Choroid plexus epithelial cell (primary cell): ENCODE measurements at places on chromosomes 16 and 17.

- DNase-seq, result no peak
Observed at GRCh38 chr17:4173781-4174180, 30.8 kb downstream of the CYB5D2 start.

- DNase-seq, result peak; percentile 65
Observed at GRCh38 chr16:78122774-78123315, 23.4 kb downstream of the WWOX start.

DNA sequence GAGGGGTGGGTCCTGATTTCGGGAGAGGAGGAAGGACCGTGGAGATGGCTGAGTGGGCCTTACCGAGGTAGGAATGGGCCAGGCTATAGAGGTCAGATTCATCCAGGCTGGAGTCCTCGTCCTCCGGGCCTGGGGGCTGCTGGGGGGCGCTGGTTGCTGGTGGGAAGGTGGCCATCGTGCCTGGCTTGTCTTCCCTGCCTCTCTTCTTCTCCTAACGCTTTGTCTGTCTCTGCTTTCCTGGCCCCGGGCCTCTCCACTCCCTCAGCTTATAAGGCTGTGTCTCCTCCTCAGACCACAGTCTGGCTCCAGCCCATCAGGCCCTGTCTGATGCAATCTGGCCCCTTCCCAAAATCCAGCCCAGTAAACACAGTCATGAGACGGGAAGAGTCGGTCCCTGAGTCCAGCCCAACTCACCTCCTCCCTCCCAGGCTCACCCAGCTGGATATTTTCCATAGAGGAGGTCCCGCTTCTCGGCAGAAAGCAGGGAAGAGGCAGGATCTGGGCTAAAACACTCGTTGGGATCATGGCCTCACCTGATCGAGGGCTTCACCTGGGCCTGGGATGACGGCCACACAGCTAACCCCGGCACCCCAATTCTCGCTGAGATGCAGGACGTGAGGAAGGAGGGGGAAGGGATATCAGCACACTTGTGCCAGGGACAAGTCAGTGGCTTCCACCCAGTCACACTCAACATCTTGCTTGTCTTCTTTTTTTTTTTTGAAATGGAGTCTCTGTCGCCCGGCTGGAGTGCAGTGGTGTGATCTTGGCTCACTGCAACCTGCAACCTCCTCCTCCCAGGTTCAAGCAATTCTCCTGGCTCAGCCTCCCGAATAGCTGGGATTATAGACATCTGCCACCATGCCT lies at the start of gene NUPR1:
Gene NUPR1, minus strand, starts transcription at position 242 of the 864 bp plus-strand sequence. Its CDS starts 67 bp downstream, at position 175.
- peak; percentile 98 for DNase-seq

DNA sequence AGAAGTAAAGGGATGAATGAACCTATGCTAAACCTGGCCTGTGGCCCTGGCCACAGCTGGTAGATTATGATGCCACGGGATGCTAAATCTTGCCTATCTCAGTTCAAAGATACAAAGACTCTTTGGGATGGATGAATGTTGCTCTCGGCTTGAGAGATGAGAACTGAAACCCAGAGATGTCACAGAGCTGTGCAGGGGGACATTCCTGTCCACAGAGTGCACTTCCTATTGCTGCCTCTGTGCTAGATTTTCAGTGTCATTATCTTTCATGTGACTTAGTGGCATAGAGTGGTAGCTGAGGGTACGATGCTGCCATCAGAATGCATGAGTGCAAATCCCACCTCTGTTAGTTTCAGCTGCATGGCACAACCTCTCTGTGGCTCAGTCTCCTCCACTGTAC lies 2.3 kb upstream of the MT1M start:
- DNase-seq, result no peak

DNA sequence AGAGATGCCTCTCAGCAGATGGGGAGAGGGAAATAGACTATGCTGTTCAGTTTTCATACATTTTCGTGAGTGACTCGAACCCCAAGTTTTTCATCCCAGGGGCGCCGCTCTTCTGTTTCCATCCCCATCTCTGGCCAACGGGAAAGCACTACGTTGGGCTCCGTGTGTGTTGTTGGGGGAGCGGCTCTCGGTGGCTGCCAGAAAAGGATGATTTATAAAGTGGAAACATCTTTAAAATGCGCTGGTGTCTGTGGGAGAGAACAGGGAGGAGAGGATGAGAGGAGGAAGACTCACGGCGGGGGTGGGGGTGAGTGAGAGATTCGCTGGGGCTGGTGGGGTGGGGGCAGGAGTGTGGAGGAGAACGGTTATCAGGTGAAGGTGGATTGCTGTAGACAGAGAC lies 5.8 kb downstream of the TBX4 start:
- DNase-seq, result no peak

DNA sequence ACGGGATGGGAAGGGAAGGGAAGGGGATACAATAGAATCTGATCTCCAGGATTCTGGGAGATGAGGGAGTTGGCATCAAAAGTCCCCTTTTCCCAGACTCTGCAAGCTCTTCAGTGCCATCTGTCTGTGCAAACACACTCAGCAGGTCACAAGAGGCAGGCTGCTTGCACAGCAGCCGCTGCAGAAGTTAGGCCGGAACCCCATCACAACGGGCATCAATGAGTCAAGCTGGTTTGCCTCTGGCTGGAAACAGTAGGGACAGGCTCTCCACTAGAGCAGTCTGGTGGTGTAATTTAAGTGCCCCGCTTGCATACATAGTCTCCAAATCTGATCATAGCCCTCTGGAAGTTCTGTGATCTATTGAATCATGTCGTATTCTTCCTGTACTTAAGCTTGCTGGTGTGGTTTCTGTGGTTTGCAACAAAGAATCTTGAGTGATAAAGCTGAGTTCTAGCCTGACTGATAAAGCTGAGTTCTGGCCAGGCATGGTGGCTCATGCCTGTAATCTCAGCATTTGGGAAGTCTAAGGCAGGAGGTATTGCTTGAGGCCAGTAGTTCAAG lies 33.7 kb upstream of the KDM8 start:
- peak; percentile 93 for DNase-seq

DNA sequence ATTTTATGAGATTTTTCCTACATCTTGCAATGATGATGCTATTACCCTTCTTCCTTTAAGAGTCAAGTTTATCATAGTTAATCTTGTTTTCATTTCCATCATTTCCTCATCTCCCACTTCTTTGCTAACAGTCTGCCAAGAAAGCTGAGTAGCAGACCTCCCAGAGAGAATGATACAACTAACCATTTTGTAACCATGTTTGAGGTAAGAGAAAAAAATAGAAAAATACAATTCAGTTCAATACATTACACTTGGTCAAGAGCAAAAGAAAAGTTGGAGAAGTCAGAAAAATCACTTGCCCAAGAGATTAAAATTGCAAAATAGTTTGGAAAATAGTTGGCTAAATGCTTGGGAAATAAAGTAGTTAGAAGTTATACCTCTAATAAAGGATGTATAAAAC lies 154.4 kb downstream of the ABCA8 start:
- peak; percentile 85 for DNase-seq

GRCh38 chr16:81654346-81654745 lies 124.7 kb upstream of the PLCG2 start:
- no peak for DNase-seq

- DNase-seq, result peak; percentile 77
Observed at GRCh38 chr17:29778956-29779811, 150.8 kb downstream of the SSH2 start.

- DNase-seq, result no peak
Observed at GRCh38 chr16:54112451-54113206, 174.0 kb downstream of the IRX3 start.

GRCh38 chr16:70577256-70577698 lies 53.7 kb downstream of the SF3B3 start:
- DNase-seq, result no peak
